ENCODE measurements at places on chromosomes 2 and 18.

DNA sequence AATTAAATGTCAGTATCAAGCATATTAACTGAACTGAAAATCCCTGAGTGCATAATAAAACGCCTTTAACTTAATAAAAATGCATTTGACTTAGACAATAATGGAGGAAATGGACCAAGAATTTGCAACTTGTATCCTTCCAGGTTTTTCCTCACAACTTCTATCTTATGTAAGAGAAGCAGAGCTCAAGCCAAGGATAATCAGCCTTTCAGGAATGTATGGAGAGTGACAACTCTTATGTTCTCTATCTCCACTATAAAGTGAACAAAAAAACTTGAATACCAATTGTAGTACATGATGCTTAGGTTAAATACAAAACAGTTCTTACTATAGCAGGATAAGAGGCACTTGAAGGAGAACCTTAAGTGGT is 64.8 kb upstream of the CYP26B1 start:
- DNase-seq = no peak

DNA sequence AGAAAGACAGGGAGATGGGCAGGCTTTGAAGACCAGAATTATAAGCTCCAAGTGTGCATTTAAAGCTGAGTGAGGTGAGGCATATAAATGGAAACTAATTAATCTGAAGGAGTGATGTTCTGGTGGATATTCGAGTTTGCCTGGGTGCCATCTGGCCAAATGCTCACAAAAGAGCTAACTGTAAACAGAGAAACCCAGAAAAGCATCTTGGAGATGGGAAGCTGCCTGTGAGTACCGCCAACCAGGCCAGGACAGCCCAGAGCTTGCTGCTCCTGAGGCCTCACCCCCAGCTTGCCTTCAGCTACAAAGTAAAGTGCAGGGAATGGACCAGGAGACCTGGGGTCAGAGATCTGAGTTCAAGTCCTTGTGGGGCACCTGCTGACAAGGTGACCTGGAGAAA is 446.1 kb upstream of the MYT1L start:
- DNase-seq = no peak

- no peak for DNase-seq
Measured at GRCh38 chr2:142025394-142025793, 105.4 kb downstream of the LRP1B start.

DNA sequence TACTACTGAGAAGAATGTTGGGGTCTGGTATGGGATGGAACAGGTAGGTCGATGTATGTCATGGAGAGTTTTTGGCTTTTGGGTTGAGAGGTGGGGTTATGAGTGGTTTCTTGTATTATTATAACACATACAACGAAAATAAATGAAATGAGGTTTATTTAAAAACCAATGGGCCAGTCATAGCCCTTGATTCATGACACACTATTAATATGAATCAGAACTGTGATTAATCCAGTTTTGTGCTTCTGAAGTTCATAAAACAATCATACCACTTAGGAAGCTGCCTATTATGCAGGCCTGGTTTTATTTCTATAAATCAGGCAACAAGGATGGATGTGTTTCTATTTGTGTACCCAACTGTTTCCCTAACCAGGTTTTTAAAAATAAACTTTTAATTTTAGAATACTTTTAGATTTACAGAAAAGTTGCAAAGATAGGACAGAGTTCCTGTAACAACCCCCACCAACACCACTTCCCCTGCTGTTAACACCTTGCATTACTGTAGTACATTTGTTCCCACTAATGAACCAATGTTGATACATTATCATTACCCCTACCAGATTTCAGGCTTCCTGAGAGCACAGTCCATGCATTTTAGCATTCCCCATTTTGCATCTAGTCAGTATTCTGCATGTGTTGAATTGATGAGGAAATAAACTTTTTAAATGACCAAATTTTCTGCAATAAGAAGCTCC is 37.5 kb upstream of the NCOA1 start:
- no peak for DNase-seq

DNA sequence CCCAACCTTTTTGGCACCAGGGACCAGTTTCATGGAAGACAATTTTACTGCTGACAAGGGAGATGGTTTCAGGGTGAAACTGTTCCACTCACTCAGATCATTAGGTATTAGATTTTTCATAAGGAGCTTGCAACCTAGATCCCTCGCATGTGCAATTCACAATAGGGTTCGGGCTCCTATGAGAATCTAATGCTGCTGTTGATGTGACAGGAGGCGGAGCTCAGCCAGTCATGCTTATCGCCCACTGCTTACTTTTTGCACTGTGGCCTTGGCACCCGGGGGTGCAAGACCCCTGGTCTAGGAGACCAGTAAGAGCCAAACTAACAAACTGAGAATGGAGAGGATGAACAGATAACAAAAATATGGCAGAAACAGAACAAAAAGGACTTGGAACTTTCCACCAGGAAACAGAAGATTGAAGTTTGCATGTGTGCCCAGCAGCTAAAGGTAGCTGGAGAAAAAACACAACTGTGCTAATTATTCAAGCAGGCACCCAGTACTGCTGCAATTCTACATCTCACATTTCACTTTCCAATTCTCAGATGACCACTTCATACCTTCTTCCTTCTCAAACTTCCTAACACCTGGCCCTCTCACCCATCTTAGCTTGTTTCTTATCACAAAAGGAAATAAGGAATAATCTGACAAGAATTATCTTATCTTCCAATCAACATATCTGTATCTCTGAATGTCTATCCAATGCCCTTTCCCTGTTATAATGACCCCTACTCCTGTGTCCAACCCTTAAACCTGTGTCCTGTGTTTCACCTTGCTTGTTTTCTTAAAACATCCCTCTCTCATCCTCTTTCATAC is 24.8 kb downstream of the SP3 start:
- DNase-seq = no peak

DNA sequence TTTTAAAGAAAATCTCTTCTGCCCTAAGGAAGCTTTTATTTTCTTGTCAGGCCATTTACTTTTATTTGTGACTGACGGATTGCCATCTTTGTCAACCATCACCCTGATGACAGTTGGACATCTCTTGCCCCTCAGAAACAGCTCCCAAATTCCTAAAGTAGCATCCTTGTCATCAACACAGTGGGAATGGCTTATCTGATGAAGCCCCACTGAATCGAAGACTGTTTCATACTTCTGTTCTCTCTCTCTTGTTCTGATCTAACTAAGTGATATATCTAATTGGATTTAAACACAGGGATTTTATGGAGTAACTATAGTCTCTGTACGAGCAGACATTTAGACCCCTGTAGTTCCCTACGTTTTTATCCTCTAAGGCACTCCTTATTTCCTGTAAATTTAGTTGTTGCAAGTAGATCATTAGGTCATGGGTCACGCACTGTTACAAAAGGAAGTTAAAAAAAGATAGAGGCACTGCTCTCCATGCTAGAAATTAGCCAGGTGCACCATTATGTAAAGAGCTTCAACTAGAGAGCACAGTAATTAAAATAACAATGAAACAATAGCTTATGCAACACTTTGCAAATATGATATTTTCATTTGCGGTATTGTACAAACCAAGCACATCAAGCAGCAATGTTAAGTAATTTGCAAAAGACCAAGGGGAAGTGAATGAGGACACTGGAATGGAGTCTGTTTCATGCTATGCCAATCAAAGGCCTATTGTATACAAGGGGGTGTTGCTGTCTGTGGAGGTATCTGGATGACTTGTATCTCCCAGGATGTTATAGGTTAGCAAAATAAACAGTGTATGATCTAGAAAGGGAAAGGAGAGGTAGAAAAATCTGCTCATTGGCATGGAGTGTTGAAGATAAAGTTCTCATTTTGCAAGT is 284.7 kb downstream of the LRRTM1 start:
- DNase-seq = no peak

DNA sequence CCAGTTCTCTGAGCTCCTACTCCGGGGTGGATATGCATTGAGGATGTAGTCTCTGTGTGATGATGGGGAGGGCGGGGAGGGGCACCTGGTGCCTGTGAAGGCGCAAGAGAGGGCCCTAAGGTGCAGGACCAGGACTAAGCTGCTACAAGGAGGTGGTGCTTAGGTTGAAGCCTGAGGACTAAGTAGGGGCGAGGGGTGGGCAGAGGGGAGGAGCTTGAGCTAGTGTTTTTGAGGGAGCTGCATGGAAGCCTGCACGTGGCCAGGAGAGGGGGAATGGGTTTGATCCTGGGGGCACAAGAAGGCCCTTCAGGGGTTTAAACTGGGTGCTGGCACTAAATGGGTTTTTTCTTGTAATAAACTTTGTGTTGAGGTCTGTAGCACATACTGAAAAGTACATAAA is 105.0 kb downstream of the UGGT1 start:
- DNase-seq = no peak

DNA sequence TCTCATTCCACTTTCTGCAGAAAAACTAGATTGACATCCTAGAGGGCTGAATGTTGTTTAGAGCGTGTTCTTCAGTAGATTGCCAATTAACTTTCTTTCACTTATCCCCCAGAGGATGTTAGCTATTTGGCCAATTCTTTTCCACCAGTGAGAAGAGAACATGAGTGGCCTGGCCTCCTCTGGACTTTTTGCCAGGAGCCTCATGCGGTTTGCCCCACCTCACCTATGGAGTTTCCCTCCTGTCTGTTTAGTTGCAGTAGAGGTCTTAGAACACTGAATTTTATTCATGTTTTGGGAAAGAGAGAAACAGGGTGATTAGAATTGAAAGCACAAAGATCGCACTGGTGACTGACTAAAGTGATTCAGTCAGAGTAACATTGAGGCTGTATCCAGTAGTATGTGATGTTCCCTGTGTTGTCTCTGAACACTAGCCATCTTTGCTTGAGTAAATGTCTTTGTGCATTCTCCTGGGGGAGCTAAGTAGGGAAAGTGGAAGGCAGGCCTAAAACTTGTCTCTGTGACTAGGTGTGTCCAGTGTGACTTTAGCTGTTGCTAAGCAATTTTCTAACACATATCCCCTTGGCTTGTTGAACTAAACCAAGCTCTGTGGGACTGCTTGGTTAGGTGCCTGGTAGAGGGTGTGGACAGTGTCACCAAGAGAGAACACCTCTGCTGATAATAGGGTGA is 34.0 kb downstream of the UGP2 start:
- DNase-seq = no peak

DNA sequence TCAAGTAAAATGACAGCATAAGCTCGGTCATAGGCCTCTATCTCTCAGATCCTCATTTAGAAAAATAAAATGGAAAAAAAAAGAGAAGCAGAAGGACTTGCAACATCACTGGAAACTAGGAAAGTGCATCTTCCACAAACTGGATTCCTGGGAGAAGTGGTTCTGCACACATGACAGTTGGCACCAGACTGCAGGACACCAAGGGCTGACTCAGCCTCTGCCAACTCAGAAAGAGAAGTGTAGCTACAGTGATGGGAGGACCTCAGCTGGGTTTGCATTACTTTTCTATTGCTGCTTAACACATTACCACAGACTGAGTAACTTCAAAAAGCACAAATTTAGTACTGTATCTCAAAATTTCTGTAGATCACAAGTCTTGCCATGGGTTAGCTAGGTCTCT is 409.5 kb upstream of the GCFC2 start:
- no peak for DNase-seq

GRCh38 chr2:176589287-176589686 is 320.0 kb downstream of the MTX2 start:
- no peak for DNase-seq

GRCh38 chr2:155913356-155913755 is 419.2 kb downstream of the NR4A2 start:
- DNase-seq = no peak

GRCh38 chr2:119218478-119219064 is 5.1 kb upstream of the STEAP3 start:
- peak; percentile 67 for DNase-seq
